ENCODE measurements at places on chromosomes 7 and 10. TPM values are rescaled to one million over a fixed set of nuclear protein-coding genes. Genes with fewer than 3 reads are reported as not detected.

DNA sequence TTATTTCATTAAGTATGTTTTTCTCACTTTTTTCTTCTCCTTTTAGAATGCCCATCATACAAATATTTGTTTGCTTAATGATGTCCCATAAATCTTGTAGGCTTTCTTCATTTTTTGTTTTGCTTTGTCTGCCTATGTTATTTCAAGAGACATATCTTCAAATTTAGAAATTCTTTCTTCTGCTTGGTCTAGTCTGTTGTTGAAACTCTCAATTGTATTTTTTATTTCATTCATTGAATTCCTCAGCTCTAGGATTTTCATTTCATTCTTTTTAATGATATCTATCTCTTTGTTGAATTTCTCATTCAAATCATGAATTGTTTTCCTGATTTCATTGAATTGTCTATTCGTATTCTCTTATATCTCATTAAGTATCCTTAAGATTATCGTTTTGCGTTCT, 125.1 kb upstream of the VIPR2 start:
- no peak for DNase-seq

DNA sequence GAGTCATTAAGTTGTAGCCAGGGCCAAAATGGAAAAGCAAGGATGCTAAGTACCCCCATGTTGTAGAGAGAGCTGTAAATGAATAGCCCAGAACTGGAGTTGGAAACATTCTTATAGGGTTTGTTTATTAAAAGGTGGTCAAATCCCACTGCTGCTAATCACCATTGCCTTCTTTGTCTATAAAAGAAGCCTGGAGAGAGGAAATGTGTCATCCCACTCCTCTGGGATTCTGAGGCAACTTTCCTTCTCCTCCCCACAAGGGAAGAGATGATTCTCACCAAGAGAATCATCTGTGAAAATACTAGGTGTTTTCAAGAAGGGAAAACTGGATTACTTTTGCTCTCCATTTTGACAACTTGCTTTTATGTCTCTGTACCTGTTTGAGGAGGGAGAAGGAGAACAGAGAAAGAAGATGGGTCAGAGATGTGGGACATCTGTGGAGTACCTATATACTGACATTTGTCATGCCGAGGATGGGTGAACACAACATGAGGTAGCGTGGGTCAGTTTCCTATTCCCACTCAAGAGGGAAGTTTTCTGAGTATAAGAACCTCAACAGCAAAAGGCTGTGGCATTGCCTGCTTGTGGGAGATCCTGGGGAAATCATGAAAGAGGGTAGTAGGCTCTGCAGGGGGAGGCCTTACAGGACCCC, 262.2 kb downstream of the KIF20B start:
- DNase-seq, result no peak

DNA sequence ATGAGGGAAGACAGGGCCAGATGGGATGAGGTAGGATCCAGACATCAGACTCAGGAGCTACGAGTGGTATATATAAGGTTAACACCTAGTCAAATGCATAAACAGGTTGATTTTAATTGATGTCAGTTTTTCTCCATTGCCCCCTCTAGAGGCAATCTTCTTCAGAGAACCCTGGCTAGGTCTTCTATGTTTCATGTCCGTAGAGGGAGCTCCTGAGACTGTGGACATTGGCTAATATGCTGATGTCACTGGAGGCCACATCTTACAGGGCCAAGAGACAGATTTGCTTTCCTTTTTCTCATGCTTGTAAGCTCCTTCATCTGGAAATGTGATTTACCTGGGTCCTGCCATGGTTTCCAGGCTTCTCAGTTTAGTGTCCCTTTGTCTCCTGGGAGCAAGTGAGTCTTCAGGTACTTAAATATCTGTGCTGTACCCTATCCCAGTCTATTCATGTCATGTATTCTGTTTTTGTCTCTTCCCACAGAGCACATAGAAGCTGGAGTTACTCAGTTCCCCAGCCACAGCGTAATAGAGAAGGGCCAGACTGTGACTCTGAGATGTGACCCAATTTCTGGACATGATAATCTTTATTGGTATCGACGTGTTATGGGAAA, 161.6 kb upstream of the PRSS1 start:
- peak; percentile 59 for DNase-seq

Gene TBC1D12
- total RNA-seq, result 32.1 TPM

Gene MSMB
- total RNA-seq, result 4.0 TPM

DNA sequence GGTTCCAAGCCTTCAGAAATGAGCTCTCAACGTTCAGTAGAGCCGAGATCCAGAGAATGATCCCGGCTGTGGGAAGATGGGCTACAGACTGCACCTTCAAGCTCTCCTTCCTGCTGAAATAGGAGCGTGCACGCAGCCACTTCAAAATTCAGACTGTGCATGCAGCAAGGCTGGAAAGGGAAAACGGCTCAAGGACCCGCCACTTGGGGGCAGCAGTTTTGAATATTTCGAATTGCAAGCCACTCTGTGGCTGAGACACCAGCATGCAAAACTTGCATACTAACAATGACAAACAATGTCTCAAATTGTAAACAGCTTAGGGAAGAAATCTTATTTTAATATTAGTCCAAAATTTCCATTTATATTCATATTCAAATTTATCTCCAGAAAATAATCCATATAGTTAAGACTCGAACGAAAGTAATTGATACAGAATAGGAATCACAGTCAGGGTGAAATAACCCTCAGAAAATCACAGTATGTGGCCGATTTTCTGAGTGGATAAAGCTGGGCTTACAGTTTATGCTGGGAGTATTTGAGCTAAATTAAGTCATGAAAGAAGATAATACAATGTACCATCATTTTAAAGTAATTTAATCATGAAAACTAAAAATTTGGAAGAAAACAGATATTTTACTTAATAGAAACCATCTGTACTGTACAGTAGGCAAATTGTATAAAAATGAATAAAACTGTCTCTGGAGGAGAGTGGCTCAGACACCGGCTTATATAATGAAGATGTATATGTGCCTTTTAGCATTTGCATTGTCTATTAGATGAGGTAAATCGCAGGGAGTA, 137.9 kb upstream of the MKI67 start:
- DNase-seq, result peak; percentile 69

- no peak for DNase-seq
These were observed 98.0 kb downstream of the ADAM12 start for GRCh38 chr10:126290232-126290631.

DNA sequence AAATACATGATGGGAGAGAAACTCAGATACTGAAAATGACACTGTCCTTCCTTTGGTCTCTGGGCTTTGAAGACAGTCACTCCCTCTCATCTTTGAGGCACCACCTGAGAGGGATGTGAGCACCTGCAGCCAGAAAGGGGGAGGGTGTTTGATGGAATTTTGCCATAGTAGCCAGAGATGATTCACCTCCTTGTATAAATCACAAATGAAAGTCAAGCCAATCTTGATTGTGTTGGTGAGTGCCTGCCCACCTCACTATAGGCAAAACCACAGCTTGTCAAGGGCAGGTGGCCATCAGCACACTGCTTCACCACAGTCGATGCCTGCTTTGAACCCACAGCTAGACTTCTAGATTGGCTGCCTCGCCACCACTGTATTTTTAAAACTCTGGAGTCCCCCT, 48.2 kb downstream of the PON1 start:
- no peak for DNase-seq

Gene TMEM178B
- total RNA-seq, result 0.11 TPM

- peak; percentile 19 for DNase-seq
These were observed 256.6 kb upstream of the GLI3 start for GRCh38 chr7:42493436-42494198.

DNA sequence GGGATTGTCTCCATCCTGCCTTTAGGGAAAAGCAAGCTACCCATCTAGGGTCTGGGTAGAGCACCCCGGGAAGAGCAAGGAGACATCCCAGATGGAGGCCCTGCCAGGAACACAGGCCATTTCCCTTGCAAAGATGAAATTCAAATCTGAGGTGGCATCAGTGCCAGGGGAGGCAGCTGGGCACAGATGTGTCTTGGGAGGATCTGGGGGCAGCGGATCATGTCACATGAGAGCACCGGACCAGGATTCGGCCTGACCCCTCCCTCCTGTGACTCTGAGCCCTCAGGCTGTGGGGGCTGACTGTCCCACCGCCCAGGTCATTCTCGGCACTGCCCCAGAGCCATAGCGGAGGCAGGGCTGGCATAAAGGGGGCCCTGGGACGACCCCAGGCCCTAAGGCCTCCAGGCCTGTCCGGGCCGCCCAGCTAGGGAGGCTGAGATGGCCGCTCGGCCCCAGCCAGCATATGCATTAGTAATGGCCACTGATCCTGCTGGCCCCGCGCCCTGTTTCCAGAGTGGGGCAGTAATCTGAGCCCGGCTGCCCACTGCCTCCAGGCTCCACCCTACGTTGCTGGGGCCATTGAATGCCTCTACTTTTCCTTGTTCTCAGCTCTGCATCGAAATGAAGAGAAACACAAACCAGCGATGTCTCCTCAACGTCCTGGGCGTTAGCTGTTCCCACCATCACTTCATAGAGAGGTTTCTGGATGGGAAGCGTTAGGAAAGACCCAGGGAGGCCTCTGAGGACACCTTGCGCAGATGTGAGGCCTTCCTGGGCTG, 148.5 kb downstream of the UBE2H start:
- no peak for DNase-seq

DNA sequence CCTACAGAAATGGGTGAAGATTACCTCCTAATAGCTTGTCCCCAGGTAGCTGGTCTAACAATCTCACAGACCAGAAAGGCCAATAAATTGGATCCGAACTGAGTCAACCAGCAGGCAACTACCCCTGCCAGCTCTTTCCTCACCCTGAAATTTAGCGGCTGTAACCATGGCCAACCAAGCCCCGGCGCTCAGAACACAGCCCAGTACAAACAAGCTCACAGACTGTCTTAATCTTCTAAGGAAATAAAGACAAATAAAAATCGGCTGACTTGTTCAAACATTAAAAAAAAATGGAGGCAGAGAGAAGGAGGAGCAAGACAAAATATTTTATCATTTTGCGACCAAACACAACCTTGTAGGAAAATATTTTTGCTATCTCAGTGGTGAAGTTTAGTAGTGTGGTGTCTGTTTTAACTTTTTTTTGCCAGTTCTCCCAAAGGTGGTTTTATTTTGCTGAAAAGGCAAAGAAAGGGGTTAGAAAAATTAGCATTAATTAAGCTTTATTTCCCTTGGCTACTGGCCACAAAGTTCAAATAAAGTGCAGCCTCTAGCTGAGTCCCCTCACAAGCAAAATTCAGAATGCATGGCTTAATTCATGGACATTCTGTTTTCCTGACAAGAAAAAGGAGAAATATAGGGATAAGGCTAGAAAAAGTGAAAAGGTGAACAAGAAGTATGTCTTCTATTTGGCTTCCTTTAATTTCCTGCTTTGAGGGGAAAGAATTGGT, 313.0 kb upstream of the NPVF start:
- DNase-seq, result no peak

- DNase-seq, result peak; percentile 49
These were observed 24.4 kb downstream of the MRPS33 start for GRCh38 chr7:140990193-140990962.

Gene BAMBI
- 165 TPM for total RNA-seq

DNA sequence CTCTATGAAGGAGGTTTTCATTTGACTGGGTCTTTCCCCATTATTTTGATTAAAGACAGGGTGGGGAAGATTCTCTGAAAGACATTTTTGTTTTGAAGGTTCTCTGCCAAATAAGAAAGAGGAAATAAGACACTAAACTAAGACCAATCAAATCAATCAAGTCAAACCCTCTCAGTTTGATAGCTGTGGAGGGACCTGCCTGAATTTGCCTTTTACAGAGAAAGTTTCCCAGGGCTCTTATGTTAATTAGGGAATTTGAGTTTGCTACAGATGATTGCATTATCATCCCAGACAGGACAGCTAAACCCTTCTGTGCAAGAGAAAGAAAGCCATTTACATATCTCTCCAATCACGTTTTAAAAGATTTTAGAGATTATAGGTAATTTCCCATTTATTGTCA, 80.0 kb downstream of the CSTF2T start:
- no peak for DNase-seq

Gene EPDR1
- 0.39 TPM for total RNA-seq

Gene PLEKHA8
- total RNA-seq, result 32.5 TPM

DNA sequence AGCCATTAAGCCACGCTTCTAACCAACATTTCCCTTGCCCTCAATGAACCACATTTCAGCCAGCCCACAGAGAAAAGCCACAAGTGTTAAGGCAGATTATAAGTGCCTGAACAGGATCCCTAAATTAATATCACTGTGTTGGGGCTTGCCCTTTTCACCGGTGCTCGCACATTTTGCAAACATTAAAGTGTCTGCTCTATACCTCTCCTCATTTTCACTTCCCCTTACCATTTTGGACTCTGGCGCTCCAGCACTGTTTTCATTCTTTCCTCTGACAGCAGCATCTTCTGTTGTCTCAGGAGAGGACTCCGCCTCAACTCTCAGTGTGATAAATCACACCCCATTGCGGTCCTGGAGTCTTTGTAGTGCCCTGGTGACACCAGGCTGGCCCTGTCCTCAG, 274.2 kb downstream of the BAMBI start:
- no peak for DNase-seq

- no peak for DNase-seq
These were observed 105.9 kb upstream of the ANLN start for GRCh38 chr7:36283711-36284130.

Gene PLAC9
- not detected for total RNA-seq

- DNase-seq, result no peak
These were observed 138.9 kb upstream of the BMPER start for GRCh38 chr7:33766405-33766804.

Gene TRIM74
- total RNA-seq, result 0.39 TPM

- no peak for DNase-seq
These were observed 25.5 kb downstream of the ARHGAP22 start for GRCh38 chr10:48579251-48579960.

DNA sequence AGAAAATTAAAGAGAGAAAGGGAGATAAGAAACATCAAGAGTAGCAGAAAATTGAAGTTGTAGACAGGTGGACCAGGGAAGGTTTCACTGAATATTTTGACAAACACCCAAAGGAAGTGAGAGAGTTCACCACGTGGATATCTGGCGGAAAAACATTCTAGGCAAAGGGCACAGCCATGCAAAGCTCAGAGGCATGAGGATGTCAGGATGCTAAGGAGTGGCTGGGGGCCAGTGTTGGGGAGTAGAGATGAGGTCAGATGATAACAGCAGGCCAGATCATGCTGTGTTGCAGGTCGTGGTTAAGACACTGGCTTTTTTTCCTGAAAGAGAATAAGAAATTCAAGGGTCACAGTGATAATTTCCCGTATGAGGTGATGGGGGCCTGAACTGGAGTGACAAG, 181.9 kb downstream of the DGKI start:
- no peak for DNase-seq

DNA sequence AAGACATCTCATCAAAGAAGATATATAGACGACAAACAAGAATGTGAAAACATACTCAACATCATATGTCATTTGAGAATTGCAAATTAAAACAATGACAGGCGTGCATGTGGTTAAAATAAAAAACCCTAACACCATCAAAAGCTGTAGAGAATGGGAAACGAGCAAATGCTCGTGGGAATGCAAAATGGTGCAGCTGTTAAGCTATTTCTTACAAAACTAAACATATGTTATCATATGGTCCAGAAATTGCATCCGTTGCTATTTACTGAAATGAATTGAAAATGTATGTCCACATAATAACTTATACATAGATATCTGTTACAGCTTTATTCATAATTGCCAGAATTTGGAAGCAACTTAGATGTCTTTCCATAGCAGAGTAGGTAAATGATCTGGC, 574.4 kb downstream of the TNS3 start:
- no peak for DNase-seq

All from Caco-2 (cell line).